NCI-H2171 (cell line): ENCODE measurements at places on chromosomes 13 and 19.

DNA sequence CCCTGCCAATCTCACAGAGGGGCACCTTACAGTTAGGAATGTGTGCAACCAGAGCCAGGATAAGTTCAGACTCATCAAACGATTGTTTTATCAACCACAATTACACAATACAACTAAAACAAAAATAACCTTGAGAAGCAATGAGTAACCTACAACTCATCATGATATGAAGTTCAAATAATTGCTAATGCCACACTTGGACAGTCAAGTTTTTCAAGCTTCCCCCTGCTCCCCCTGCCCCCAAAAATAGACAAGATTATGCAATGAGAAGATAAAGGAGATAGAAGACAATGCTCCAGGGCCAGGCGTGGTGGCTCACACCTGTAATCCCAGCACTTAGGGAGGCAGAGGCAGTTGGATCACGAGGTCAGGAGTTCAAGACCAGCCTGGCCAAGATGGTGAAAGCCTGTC is 13.6 kb upstream of the KPNA3 start:
- no peak for DNase-seq

DNA sequence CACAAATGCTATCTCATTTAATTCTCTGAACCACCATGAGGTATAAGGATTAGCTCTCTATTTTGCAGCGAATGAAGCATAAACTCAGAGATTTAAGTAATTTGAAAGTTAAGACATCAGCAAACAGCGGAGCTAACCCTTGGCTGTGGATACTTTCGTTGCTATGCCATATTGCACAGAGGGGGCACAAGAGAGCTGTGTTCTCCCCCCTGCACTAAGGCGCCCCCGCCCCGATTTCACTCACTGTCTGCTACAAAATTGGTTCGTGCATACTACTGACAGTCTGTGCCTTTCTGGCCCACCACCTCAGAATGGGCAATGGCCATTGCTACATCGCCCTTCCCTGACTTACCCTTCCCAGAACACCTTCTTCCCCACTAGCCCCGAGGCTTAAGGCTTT is 105.7 kb upstream of the OBI1 start:
- DNase-seq = no peak

DNA sequence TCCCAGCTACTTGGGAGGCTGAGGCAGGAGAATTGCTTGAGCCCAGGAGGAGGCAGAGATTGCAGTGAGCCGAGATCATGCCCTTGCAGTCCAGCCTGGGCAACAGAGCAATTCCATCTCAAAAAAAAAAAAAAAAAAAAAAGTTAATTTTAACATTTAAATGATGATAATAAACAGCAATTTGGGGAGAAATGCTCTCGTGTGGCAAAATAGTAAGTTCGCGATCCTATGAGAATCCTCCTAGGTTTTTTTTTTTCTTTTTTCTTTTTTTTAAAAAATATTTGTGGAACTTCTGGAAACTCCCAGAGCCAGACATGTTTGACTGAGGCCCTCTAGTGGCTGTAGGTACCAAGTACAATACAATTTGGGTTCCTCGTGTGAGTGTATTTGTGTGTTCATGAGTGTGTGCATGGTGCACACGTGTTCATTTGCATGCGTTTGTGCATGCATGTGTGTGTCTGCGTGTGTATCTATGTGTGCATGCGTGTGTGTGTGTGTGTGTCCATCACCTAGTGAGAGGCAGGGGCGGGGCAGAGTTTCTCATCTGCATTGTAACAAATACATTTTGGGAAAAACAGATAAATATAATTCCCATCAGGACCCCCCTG is 31.2 kb downstream of the TMPRSS9 start:
- DNase-seq = peak; percentile 60

DNA sequence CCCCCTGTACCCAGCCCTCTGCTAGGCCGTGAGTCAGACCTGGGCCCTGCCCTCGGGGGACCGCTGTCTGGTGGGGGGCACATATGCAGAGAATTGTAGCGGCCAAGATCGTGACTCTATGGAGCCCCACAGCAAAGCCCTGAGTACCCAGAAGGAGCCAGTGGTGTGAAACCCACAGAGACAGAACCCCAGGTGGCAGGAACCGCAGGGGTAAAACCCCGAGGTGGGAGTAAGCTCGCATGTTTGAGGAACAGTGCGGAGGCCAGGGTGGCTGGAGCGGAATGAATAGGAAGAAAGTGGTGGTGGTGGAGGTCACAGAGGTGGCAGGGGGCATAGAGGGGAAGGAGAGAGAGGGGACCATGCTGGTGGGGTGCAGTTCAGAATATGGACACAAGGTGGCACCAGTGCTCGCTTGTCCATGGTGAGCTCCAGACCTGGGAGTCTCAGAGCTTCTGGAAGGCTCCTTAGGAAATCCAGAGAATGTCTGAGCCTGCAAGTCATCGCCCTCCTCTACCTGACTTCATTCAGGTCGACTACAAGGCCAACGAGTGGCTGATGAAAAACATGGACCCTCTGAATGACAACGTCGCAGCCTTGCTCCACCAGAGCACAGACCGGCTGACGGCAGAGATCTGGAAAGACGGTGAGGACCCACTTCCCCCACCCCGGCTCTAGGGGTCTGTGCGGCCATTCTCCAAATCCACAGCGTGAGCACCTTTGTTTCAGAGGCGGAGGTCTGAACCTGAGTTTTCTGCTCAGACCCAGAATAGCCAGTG is 48.9 kb downstream of the MYH14 start:
- no peak for DNase-seq

- no peak for DNase-seq
Measured at GRCh38 chr13:34046457-34046856, 228.5 kb downstream of the RFC3 start.

DNA sequence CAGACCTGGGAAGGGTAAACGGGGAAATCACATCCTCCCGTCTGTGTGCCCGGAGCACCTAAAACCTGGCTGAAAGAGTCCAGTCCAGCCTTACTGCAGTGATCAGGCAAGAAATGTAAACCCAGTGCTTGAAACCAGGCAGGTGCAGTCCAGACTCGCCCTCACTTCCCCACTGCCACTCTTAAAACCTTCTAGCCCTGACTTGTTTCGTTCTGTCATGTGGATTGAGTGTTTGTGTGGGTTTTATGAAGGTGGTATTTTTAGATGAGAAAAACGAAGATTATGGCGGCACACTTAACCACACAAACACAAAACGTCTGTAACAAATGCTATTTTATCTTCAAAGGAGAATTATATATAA is 839 bp upstream of the CKAP2 start:
- no peak for DNase-seq

GRCh38 chr13:65613004-65613403 is 1617.1 kb downstream of the PCDH9 start:
- no peak for DNase-seq

DNA sequence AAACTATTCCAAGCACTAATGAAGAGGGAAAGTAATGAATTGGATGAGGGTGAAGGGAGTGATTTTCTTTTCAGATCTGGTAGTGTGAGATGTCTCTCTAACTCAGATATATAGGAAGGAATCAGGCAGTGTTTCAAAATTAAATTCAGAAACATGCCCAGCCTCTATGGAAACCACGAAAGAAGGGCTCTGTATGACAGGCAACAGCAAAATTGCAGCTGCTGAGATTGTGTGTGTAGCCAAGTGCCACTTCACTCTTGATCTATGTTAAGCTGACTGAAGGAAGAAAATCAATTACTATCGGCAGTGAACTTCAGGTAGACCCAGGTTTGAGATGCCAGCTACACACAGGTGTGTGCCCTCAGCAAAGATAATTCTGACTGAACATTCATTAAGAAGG is 387.4 kb downstream of the PCDH9 start:
- no peak for DNase-seq

- DNase-seq = no peak
Measured at GRCh38 chr13:96952595-96952994, 41.7 kb downstream of the OXGR1 start.

DNA sequence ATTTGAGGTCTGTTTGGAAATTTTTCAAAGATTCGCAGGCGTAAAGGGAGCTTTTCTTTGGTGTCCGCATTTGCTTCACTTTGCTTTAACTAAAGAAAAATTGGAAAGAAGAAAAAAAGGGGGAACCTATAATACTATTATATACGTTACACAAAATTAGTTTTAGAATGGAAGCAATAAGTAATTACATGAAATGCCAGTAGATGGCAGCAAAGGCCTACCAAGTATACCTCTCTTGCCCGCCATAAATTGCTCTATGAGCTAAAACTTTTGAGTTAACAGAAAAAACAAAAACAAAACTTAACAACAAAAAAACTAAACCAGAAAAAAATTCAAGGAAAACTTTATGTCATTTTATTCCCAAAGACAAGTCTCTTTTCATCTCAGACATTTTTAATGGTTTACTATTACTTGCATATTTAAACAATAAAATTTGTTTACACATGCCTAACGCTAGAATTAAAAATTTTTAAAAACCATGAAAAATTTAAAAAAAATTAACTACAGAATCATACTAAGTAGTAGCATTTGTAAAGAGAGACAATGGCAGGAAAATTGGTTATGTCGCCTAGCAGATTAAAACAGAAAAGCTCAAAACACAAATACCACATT is 271.4 kb downstream of the NALCN start:
- peak; percentile 48 for DNase-seq

DNA sequence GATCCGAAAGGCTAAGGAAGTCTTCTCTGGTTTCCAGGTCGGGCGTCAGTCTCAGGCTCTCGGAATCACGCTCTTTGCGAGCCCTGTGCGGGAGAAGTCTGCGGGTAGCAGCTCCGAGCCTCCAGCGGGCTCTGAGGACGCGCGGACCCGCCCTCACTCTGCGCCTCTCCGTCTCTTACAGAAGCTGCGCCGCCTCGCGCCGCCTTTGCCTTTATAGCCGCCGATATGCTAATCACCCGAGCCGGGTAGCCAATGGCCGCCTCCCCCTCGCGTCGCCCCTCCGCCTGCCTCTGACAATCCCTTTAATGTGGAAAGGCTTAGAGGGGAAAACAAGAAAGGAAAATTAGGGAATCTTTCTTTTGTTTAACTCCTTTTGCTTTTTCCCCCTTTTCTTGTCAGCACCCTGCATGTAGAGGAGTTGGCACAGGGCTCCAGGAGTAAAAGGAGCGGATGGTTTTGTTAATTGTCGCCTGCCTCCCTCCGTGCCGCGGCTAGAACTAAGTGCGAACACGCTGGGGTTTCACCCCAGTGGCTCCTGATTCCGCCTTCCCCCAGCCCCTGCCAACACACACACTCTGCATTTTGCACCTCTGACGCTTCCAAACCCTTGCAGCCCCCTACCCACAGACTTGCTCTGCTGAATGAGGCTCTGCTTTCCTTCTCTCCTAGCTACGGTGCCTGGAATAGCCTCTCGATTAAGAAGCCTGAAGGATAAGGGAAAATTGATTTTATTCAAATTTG is at the start of gene PCDH8:
Gene PCDH8, minus strand, starts transcription at position 186 of the 741 bp plus-strand sequence. CDS start 204 bp downstream, outside the sequence.
- DNase-seq = peak; percentile 94

GRCh38 chr13:59982631-59983382 is 180.9 kb downstream of the DIAPH3 start:
- no peak for DNase-seq

DNA sequence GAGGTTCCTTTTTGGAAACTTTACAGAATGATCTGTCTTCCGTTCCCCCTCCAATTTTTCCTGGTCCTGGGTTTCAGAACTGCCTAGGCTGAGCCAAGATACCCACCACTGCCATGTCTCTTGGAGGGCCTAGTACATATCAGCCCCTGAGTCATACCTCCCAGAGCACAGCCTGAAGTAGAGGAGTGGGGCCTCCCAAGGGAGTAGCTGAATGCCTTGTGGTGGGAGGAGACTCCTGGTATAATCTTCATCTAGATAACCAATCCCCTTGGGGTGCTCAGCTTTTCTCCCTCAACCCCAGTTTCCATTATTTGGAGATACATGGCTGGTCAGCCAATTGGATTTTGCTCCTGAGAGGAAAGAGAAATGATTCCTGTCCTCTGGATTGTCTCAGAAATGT is 30.3 kb downstream of the ZNF763 start:
- DNase-seq = no peak

- DNase-seq = no peak
Measured at GRCh38 chr13:42720113-42720857, 61.1 kb upstream of the FAM216B start.

GRCh38 chr19:16207490-16208025 is 9.8 kb downstream of the AP1M1 start:
- no peak for DNase-seq

GRCh38 chr19:464208-464545 is 3.3 kb upstream of the SHC2 start:
- DNase-seq = no peak

GRCh38 chr13:21364916-21365315 is 94.2 kb downstream of the ZDHHC20 start:
- no peak for DNase-seq

GRCh38 chr19:1213391-1214286 is 8.1 kb downstream of the STK11 start:
- DNase-seq = no peak

GRCh38 chr19:57282011-57282643 is 1.8 kb downstream of the ZNF460 start:
- no peak for DNase-seq

DNA sequence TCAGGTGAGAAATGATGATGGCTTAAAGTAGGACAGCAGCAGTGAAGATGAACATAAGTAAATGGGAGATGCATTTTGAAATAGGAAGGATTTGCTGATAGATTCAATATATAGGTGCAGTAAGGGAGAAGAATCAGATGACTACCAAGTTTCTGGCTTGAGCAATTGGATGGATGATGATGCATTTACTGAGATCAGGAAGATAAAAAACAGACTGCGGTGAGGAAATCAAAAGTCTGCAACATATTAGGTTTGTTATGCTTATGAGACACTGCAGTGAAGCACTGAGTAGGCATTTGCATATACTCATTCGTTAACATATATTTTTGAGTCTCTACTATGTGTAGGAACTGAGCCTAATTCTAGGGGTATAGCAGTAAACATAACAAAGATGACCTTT is 184.2 kb downstream of the LACC1 start:
- DNase-seq = no peak

DNA sequence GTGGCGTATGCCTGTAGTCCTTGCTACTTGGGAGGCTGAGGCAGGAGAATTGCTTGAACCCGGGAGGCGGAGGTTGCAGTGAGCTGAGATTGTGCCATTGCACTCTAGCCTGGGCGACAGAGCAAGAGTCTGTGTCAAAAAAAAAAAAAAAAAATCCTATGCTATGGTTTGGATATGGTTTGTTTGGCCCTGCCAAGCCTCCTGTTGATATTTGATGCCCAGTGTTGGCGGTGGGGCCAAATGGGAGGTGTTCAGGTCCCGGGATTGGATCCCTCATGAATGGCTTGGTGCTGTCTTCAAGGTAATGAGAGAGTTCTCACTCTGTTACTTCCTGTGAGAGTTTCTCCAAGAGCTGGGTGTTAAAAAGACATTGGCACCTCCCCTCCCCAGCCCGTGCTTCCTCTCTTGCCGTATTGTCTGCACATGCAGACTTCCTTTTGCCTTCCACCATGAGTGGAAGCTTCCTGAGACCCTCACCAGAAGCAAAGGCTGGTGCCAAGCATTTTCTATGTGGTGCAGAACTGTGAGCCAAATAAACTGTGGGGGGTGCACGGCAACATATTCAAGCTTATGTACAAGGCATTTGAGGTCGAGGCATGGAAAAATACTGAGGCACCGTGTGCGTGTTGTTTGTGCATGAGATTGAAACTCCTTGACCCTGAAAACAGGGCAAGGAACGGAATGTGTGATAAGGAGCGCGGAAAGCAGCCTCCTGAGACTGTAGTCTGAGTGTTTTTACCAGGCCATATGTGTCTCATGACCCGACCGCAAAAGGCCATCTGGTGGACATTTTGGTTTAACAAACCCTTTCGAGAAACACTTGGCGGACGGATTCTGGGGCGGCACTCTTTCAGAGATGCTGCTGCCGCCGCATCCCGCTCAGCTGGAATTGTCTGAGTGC is 7.3 kb downstream of the SIGLEC9 start:
- no peak for DNase-seq

- DNase-seq = no peak
Measured at GRCh38 chr13:23960566-23961156, 63.4 kb upstream of the C1QTNF9B start.
